Inflammatory macrophage treated with lipopolysaccharide for 1 hour (primary cell): ENCODE measurements at places on chromosomes 5 and 9.

GRCh38 chr5:107948377-107948776, 277.6 kb upstream of the EFNA5 start:
- no peak for DNase-seq

DNA sequence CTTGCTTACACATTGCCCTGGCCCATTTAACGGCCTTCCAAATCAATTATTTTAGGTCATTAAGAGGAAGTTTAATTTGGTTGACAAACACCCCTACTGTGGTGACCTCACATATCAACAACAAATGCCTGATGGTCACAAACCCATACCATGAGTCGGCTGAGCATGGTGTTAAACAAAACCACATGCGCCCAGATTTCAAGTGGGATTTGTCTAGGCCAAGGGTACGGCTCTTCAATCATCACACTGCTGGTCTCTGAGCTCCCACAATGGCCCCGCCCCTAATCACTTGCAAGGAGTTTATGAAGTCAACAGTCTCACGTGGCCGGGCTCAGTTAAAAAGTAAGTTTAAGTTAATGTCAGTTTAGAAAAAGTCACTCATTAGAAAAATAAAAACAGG, 243.8 kb downstream of the CRB2 start:
- no peak for DNase-seq

- no peak for DNase-seq
Observed at GRCh38 chr9:69173497-69173890, 583 bp upstream of the TJP2 start.

- no peak for DNase-seq
Observed at GRCh38 chr5:15002791-15003190, 131.2 kb upstream of the ANKH start.

DNA sequence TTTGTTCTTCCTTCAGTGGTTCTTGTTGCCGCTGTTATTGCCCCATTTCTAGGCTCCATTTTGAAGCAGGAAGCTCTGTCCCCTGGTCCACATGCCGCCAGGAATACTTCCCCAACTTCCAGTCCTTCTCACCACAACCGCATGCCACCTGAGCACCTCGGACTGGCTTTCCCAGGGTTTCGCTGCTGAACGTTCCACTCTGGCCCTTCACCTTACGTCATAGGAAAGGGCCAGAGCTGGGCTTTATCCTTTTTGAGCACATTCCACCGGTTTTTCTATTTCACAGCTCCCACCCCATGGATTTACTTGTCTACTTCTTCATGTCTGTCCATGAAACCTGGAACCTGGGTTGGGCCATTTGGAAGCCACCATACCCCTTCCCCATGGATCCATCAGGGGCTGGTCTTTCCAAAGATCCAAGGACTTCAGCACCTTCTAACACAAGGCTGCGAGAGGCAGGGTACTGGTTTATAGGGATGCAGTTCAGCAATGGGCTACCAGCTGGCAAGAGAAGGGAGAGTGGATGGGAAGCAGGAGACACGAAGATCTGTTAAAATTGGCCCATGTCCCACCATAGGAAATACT, 557.4 kb downstream of the BNC2 start:
- no peak for DNase-seq

DNA sequence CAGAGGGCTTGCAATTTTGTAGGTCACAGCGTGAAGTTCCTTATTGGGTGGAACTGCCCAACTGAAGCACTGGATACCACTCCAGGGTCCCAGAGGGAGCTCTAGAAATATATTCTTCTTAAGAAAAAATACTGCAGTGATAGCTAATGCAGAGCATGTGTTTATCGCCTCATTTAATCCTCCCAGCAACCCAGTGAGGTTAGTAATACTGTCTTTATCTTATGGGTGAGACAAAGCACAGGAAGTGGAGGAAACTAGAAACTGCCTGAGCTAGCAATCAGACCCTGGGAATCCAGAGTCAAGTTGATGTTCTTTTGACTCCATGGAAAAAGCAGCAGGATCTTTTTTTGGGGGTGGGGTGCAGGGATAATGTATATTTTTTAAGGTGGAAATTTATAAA, 153.3 kb downstream of the PJA2 start:
- no peak for DNase-seq

DNA sequence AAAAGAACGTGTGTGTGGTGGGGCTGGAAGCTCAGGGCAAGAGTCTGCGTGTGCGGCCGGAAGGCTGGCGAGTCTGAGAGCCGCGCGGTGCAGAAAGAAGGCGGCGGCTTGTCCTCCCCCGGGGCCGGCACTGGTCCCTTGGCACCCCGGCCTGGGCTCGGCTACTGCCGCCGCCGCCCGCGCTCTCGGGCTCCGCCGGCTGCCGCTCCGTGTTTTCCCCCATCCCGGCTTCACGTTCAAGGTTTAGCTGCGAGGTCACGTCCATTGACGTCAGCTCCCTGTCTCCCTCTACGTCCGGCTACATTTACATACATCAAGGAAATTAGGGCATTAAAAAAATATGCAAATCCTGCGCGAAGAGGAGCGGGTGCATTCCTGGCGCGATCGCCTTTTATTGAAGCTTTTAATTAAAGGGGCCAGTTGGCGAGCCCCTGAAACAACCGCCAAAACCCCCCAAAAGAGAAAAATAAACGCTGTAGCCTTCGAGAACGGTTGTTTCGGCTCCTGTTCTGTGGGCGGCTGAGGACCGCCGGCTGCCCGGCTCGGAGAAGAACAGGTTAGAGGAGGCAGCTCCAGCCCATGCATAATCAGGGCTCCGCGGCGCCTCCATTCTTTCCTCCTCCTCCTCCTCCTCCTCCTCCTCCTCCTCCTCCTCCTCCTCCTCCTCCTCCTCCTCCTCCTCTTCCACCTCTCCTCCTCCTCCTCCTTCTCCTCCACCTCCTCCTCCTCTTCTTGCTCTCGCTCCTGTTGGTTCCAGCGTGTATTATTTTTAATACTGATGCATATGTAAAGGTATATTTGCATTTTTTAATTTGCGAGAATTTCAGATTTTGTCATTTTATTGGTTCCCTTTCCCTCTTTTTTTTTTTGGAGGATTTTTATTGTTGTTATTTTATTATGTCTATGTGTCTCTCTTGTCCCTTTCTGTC, 207.0 kb downstream of the MEF2C start:
- no peak for DNase-seq

- DNase-seq: no peak
Observed at GRCh38 chr5:74233571-74233970, 407.0 kb downstream of the ENC1 start.

- no peak for DNase-seq
Observed at GRCh38 chr5:35799753-35800152, 56.9 kb upstream of the IL7R start.

- DNase-seq: peak; percentile 56
Observed at GRCh38 chr5:171168171-171168570, 140.9 kb upstream of the TLX3 start.

DNA sequence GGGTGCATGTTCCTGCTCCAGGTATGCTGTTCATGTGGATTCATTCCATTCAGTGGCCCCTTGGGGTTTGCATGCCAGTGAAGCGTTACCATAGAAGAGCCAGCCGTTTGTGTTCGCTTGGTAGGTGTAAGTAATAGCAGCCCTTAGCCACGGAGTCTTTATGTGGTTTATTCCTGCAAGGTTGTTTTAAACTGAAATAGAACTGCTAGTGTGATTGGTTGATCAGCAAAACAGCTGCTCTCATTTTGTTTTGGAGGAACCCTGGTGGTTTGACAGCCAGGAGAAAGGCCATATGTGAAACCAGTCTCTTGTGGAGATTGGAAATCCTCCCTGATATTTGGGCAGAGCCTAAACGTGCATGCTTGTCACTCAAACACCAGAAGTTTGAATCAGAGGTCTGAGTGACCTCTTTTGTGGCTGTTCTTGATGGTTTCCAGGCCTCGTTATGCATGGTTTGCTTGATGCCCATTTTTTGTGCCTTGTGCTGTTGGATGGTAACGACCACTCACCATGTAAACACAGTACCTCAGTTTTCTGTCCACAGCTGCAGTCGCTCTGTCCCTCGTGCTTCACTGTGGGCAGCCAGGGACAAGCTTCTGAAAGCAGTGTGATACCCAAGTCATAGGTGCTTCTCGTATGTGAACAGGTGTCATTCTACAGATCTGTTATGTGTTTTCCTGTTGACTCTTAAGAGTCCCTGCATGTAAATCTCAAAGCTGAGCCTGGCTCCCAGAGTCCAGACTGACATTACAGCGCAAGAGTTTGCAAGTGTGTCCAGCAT, 58.3 kb upstream of the NXNL2 start:
- DNase-seq: no peak

GRCh38 chr5:159448-160172, 31.7 kb upstream of the LRRC14B start:
- no peak for DNase-seq

GRCh38 chr5:1644810-1645571, 121.2 kb upstream of the LPCAT1 start:
- DNase-seq: peak; percentile 90

GRCh38 chr9:27523141-27523540, 949 bp upstream of the IFNK start:
- no peak for DNase-seq

GRCh38 chr5:115241881-115242642, 20.6 kb downstream of the PGGT1B start:
- DNase-seq: no peak

DNA sequence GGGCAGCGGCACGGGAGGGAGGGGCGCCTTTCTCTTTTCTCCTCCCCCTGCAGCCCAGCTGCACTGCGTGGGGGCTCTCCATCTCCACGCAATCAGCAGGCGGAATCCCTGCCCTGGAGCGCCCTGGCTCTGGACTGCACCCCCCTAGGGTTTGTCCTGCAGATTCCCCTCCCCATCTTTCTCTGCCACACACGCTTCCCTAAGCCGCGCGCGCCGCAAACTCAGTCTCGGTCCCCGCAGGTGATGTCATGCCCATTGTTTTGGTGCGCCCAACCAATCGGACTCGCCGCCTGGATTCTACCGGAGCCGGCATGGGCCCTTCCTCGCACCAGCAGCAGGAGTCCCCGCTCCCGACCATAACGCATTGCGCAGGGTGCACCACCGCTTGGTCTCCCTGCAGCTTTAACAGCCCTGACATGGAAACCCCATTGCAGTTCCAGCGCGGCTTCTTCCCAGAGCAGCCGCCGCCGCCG, at the start of gene KCNN2:
Gene KCNN2, plus strand, starts transcription at position 347 of the 473 bp plus-strand sequence. Its CDS starts 70 bp downstream, at position 417.
- DNase-seq: no peak

DNA sequence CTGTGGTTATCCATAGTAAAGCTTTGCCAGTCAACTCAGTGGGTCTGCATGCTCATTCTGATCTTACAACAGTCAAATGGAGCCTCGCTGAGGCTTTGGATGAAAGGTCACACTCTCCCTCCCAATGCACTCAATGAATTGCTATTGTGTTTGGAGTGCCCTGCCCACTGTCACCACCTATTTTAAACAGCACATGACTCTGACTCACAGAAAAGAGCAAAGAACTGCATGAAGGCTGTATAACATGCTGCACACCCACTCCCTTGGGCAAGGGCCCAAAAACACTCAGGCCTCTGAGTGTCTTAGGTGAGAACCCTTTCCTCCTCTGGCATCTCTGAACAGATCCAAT, 118.7 kb upstream of the CCDC112 start:
- DNase-seq: peak; percentile 79

GRCh38 chr5:152118676-152119470, 194.2 kb upstream of the GLRA1 start:
- no peak for DNase-seq

DNA sequence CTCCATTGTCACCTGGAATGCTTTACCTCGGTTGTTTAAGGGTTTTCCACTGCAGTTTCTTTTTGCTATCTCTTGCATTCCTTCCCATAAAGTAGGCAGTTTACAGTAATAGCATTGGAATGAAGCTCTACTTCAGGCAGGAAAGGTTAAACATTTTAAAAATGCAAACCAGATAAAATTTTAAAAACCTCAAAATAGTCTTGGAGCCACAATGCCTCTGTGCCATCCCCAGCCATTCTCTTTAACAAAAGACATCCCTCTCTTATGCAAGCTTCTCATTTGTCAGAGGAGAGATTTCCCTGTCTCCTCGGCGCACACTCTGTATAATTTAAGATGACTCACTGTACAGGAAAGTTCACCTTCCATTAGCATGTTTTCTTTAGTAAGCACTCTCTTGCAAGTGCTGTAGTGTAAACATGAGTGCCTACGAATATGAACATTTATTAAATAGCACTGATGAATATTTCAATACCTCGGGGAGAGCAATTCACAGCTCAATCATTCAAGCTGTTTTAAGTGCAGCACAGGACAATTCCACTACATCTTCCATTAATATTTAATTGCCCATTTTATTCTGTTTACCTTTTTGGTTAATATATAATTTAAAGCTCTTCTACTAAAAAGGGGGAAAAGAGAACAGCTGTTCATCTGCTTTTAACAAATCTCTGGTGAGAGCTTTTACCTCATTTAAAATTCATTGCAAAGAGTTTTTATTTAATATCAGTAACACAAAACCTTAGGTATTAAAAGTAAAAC, 343.6 kb downstream of the SPATA31D1 start:
- DNase-seq: no peak

GRCh38 chr5:116002116-116002906, 30.0 kb upstream of the ARL14EPL start:
- DNase-seq: no peak

DNA sequence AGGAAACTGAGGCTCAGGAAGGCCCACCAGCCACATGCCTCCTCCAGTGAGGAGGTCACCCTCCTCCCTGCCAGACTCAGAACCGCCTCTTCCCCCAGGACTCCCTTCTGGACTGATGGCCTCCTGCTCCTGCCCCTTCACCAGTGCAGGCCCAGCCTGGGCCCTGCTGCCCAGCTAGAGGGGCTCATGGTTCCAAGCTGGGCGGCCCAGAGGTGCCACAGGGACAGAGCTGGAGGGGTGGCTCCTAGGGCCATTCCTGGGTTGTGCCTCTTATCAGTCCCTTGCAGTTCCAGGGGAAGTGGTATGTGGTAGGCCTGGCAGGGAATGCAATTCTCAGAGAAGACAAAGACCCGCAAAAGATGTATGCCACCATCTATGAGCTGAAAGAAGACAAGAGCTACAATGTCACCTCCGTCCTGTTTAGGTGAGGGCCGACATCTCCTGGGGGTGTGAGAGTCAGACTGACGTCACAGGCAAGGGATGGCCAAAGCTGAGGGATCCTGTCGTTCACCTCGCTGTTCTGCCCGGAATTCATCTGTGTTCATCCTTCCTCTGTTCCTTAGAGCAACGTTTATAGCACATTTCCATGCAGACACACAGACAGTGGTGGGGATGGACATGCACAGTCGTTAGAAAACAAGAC, 819 bp downstream of the LCN2 start:
- no peak for DNase-seq

- DNase-seq: no peak
Observed at GRCh38 chr9:132520612-132521011, 61.8 kb upstream of the BARHL1 start.

DNA sequence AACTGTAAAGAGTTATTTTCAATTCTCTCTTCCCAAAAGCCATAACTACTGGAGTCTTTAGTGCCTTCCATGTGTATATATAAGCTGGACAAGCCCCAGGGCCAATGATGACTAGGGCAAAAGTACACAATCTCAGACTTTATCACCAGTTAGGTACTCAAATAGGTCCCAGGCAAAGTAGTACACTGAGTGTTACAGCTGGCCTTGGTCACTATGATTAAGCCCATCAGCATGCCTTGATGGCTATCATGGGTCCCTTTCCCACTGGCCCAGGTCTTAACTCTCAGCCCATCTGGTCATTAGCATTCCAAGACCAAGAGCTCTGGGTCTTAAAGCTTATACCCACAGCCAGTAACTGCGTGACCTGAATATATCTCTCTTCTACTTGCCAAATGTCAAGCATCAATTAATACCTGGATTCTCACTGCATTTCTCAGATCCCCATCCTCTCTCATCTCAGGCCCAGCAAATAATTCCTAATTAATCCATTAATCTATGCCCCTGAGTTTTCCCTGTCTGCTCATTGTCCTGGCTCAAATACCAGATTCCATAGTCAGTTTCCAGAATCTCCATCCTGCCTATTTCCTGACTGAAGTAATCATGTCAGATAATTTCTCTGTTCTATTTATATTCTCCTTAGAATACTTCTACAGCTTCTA, 62.3 kb downstream of the NR6A1 start:
- DNase-seq: no peak

GRCh38 chr9:88773627-88774244, 217.5 kb upstream of the S1PR3 start:
- DNase-seq: no peak
